ENCODE measurements at places on chromosomes 13 and 19. TPM values are rescaled to one million over a fixed set of nuclear protein-coding genes. Genes with fewer than 3 reads are reported as not detected.

Gene THSD8
- total RNA-seq = 0.92 TPM

GRCh38 chr19:48681127-48681470 is 8.3 kb upstream of the NTN5 start:
- no peaks in the 10 kb centered on the region for H3K36me3 ChIP-seq
- no peak overlapping the region for H3K27ac ChIP-seq

DNA sequence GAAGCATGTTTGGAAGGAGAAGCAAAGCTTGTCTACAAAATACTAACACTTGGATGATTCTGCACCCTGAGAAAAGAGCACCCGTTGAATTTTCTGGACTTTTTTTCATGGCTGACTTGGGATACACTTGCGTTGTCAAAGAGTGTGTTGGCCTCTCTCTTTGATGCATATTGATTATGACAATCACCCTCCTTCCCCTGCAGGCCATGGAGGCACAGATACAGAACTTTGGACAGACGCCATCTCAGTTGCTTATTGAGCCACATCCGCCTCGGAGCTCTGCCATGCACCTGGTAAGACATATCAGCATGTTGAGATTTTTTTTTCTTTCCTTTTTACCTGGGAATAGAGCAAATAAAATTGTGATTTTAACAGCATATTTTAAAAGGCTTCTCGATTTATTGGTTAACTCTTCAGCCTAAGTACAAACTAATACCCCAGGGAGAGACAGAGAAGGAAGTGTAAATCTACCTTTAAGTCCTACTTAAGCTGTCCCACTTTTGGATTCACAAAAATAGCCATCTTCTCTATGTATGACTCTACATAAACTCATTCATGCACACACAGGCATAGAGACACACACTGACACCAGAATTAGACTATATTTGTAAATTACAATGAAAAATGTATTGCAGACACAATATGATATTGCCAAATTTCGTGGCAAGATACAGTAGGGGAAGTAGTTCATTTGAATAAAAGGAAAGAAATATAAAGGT is 169.7 kb upstream of the MAB21L1 start:
- H3K27me3 ChIP-seq = no peaks in the 10 kb centered on the region
- H3K36me3 ChIP-seq = no peaks in the 10 kb centered on the region
- H3K4me1 ChIP-seq = no peaks in the 10 kb centered on the region
- H3K4me3 ChIP-seq = no peak overlapping the region
- no peak overlapping the region for H3K27ac ChIP-seq

DNA sequence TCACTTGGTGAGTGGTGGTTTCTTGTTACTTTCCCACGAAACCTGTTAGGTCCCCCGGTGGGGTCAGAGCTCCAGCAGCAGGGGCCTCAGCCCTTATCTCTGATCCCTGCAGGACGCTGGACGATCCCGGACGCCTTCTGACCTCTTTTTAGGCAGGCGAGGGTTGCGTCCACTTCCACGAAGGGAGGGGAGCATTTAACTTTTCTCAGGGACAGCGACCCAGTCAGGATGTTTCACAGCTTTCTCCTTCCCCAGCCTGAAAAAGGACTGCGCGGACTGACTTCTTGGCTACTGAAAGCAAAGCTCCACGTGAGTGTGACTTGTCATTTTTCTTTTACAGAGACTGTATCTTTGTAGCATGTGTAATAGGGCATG is 692 bp downstream of the ZNF234 start:
- H3K4me3 ChIP-seq = peak overlapping the region; percentile 90
- peak overlapping the region; percentile 80 for H3K27ac ChIP-seq
- H3K36me3 ChIP-seq = peaks cover 4% of the 10 kb centered on the region
- H3K27me3 ChIP-seq = no peaks in the 10 kb centered on the region
- peaks cover 9% of the 10 kb centered on the region for H3K4me1 ChIP-seq

GRCh38 chr13:26370553-26370952 is 116.6 kb downstream of the CDK8 start:
- H3K27ac ChIP-seq = no peak overlapping the region
- no peak overlapping the region for H3K4me3 ChIP-seq
- no peak for DNase-seq
- no peaks in the 10 kb centered on the region for H3K27me3 ChIP-seq
- H3K36me3 ChIP-seq = no peaks in the 10 kb centered on the region

DNA sequence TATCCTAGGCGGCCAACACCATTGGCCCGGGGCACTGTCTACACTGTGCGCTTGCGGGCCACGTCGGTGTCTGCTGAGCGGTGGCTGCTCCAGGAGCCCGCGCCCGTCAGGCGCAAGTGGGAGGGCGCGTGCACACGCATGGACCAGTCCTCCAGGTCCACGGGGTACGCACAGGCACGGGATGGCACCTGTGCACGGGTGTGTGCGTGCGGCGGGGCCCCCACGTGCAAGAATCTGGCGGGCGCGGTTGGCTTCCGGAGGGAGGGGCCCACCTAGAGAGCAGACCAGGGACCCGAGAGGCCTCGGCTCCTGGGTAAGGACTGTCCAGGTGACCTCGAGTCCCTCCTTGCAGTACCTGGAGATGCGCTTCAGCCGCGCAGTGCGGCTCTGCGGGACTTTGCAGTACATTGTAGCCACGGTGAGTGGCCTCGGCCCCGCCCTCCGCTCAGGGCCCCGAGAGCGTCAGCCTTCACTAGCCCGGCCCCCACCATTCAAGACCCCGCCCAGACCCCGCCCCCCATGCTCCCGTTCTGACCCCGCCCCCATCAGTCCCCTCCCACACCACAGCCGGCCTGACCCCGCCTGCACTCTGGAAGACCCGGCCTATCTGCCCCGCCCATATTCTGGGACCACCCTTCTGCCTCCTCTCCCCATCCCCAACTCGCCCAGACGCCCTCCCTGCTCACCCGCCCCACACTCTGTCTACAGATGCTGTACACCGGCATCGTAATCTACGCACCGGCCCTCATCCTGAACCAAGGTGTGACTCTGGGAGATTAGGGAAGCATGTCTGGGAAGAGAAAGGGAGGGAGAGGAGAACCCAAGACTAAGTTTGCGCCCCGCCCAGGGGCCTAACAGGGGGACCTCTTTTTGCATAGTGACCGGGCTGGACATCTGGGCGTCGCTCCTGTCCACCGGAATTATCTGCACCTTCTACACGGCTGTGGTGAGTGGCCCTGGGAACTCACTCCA is 2.3 kb downstream of the SLC5A5 start:
- no peaks in the 10 kb centered on the region for H3K36me3 ChIP-seq
- no peak overlapping the region for H3K27ac ChIP-seq
- H3K27me3 ChIP-seq = no peaks in the 10 kb centered on the region
- H3K4me3 ChIP-seq = peak overlapping the region; percentile 34
- DNase-seq = no peak

Data from psoas muscle (tissue), 8 donors.